Panc1 (cell line): ENCODE measurements at places on chromosomes 3 and 15. TPM values are rescaled to one million over a fixed set of nuclear protein-coding genes. Genes with fewer than 3 reads are reported as not detected.

- H3K27ac ChIP-seq: peak overlapping the region; percentile 89
- no peak for DNase-seq
- H3K36me3 ChIP-seq: peaks cover 6% of the 10 kb centered on the region
- peaks cover 45% of the 10 kb centered on the region for H3K4me1 ChIP-seq
- no peaks in the 10 kb centered on the region for H3K27me3 ChIP-seq
Measured at GRCh38 chr15:70097063-70097320, 725 bp downstream of the TLE3 start.

DNA sequence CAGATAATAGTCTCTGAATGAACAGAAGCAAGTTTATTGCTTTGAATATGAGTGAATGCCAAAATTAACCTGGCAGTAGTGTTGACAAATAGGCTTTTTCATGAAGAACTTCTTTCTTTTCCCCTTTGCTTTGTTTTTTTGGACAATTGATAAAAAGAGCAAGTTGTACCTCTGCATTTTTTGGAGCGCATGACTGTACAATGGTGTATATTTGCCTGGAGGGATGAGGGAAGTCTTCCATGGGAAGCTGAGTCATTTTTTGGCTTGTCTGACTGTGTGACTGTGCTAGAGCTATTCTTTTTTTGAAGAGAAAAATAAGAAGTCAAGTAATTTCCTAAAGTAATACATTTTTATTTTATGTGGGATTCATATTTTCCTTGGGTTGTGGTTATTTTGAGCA is 186.9 kb downstream of the KLHL25 start:
- H3K36me3 ChIP-seq: no peaks in the 10 kb centered on the region
- peak; percentile 43 for DNase-seq
- H3K4me3 ChIP-seq: no peak overlapping the region

- H3K36me3 ChIP-seq: no peaks in the 10 kb centered on the region
- DNase-seq: no peak
- no peaks in the 10 kb centered on the region for H3K4me1 ChIP-seq
Measured at GRCh38 chr3:169563775-169564059, 99.8 kb downstream of the MECOM start.

- DNase-seq: no peak
- no peaks in the 10 kb centered on the region for H3K27me3 ChIP-seq
- H3K4me3 ChIP-seq: no peak overlapping the region
- no peaks in the 10 kb centered on the region for H3K36me3 ChIP-seq
- no peaks in the 10 kb centered on the region for H3K4me1 ChIP-seq
- H3K27ac ChIP-seq: no peak overlapping the region
Measured at GRCh38 chr15:35784745-35785144, 238.8 kb upstream of the DPH6 start.

DNA sequence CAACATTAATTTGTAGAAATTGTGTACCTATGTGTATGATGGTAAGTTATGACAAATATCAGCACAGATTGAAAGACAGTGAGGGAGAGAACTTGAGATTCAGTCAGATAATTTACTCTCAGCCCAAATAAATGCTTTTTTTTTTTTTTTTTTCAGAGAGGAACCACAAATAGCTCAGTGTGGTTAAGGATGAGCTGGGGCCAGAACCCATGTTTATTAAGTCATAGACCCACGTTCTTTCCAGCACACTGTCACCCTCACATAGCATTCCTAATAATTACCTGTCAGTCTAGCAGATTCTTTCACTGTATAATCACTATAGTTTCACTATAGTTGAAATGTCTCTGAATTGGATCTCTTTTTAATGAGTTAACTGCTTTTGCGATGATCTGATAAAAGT is 246.1 kb downstream of the ZIC1 start:
- H3K36me3 ChIP-seq: no peaks in the 10 kb centered on the region
- no peaks in the 10 kb centered on the region for H3K27me3 ChIP-seq
- no peak overlapping the region for H3K4me3 ChIP-seq
- no peaks in the 10 kb centered on the region for H3K4me1 ChIP-seq

GRCh38 chr3:4828279-4829030 is 150.8 kb upstream of the BHLHE40 start:
- H3K27me3 ChIP-seq: no peaks in the 10 kb centered on the region
- no peaks in the 10 kb centered on the region; the same call in 1 of the 2 replicates for H3K36me3 ChIP-seq
- DNase-seq: no peak

DNA sequence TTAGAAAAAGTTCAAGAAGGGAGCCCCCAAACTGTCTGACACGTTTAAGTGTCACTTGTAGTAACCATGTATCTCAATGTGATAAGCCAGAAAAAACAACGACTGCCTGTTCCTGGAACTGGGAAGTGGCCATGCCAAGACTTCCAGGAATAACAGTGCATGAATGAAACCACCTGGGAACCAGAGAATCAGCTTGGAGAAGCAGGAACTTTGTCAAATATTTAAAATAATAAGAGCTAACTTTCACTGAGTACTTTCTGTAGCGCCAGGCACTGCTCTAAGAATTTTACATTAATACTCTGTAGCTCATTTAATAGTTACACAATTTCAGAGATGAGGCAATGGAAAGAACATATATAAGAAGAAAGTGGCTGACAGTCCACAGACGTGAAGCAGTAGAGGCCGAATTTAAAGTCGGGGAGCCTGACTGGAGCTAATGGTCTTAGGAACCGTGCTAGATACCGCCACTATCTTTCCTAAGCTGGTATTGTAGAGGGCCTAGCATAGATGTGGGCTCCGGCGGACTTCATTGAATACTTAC is 876 bp downstream of the PLSCR1 start:
- H3K36me3 ChIP-seq: no peaks in the 10 kb centered on the region
- no peaks in the 10 kb centered on the region for H3K27me3 ChIP-seq
- peak overlapping the region; percentile 93 for H3K27ac ChIP-seq

- no peak overlapping the region for H3K27ac ChIP-seq
- no peaks in the 10 kb centered on the region for H3K36me3 ChIP-seq
- no peaks in the 10 kb centered on the region for H3K4me1 ChIP-seq
- H3K27me3 ChIP-seq: no peaks in the 10 kb centered on the region
Measured at GRCh38 chr3:95923496-95924210, 890.7 kb upstream of the EPHA6 start.

- no peaks in the 10 kb centered on the region for H3K4me1 ChIP-seq
- no peak overlapping the region for H3K4me3 ChIP-seq
- no peak for DNase-seq
- peaks cover 1% of the 10 kb centered on the region for H3K27me3 ChIP-seq
Measured at GRCh38 chr3:40382617-40382979, 4.4 kb upstream of the ENTPD3 start.

DNA sequence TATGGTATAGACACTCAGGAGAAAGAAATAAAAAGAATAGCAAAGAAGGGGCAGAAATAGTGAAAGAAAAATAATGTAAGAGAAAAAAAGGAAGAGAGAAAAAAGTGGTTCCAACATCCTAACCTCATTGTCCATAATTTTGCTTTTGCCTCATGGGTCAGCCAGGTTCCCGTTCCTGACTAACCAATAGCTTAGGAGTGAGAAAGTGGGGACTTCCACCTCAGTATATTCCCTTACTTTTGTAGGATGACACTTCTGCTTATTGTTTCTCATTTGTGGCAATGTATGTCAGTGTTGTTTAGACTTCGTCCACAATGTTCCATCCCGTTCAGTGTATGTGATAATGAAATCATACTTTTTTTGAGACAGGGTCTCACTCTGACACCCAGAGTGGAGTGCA is 9.3 kb upstream of the SLC12A8 start:
- no peaks in the 10 kb centered on the region for H3K36me3 ChIP-seq
- no peaks in the 10 kb centered on the region for H3K4me1 ChIP-seq
- no peaks in the 10 kb centered on the region for H3K27me3 ChIP-seq
- no peak for DNase-seq
- H3K4me3 ChIP-seq: no peak overlapping the region
- no peak overlapping the region for H3K27ac ChIP-seq

GRCh38 chr15:51907136-51907862 is 64.3 kb downstream of the LEO1 start:
- H3K4me1 ChIP-seq: peaks cover 11% of the 10 kb centered on the region; the same call in 1 of the 2 replicates
- peaks cover 4% of the 10 kb centered on the region; the same call in 1 of the 2 replicates for H3K36me3 ChIP-seq
- H3K4me3 ChIP-seq: no peak overlapping the region
- H3K27me3 ChIP-seq: no peaks in the 10 kb centered on the region

DNA sequence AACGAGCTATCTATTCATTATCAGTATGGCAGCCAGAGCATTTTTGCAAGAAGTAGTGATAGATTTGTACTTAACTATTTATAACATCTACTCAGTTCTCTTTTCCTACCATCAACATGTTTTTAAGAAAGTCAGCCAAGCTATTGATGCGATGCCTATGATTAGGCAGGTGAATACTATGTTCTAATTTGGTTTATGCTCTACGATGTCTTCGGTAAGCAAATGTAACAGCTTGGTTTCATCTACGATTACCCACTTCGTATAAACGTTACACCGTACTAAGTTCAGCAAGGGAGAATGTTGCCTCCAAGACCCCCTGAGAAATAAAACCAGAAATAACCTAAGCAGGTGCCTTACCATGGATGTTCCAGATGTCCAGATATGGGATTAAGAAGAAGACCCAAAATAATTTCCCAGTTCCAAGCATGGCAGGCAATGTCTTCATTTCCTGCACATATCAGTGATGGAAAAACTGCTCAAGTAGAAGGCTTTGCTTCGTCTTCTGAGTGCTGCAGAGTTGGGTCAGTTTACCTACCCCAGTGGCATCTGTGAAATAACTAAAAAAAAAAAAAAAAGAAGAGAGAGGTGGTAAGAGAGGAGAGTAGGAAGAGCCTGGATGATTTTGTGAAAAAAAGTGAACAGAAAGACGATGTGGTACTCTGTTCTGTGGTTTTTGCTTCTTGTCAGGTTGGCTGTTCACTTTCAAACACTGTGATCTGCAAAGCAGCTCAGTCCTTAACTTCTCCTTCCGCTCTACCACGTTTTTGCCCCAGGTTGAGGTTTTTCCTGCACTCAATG is at the start of gene BTLA:
Gene BTLA (minus strand): TSS at position 559 of the 798 bp plus-strand sequence. CDS start 114 bp downstream, at position 445.
- DNase-seq: no peak
- no peaks in the 10 kb centered on the region; the same call in 1 of the 2 replicates for H3K27me3 ChIP-seq
- no peak within 1 kb of the TSS for H3K4me3 ChIP-seq

DNA sequence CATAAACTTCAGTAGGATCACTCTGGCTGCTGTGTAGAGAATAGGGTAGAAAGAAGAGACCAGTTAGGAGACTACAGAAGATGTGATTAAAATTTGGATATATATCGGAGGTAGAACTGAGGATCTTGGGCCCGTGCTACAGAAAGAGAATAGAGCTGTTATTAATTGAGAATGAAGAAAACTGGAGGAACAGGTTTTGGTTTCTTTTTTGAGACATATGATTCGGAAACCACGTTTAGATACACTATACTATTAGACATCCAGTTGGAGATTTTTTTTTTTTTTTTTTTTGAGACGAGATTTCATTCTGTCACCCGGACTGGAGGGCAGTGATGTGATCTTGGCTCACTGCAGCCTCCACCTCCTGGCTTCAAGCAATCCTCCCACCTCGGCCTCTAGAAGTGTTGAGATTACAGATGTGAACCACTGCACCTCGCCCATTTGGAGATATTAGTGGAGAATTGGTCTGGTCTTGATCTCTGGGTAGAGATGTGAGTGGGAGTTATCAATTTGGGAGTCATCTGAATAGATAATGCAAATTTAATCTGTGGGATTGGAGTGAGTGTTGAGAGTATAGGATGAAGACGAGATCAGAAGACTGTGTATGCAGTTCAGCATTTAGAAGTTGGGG is 50.9 kb downstream of the TCF12 start:
- H3K4me1 ChIP-seq: peaks cover 29% of the 10 kb centered on the region
- no peaks in the 10 kb centered on the region for H3K36me3 ChIP-seq
- H3K4me3 ChIP-seq: no peak overlapping the region
- DNase-seq: no peak
- H3K27ac ChIP-seq: no peak overlapping the region

DNA sequence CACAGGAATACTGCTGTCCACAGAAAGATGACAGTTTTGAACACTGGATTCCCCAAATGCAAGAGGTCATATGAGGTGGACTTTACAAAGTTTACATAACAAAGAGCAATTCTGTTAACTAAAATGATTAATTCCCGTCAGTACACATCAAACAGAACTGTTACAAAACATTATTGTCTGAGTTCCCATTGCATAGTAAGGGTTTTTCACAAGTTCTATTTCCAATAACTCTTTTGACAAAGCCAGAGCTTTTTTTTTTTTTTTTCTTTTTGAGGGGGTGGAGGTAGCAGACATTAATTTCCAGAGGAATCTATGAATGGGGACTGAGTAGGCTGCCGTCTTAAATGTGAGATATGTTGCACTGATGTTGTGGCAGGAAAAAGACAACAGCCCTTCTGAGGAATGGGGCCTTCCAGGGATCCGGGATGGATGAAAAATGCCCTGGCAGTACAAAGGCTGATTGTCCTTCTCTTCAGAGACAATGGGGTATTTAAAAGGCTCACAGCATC is 178.1 kb upstream of the KBTBD8 start:
- DNase-seq: no peak
- H3K27me3 ChIP-seq: no peaks in the 10 kb centered on the region
- H3K4me1 ChIP-seq: no peaks in the 10 kb centered on the region
- H3K36me3 ChIP-seq: no peaks in the 10 kb centered on the region
- H3K4me3 ChIP-seq: no peak overlapping the region

- no peak overlapping the region for H3K27ac ChIP-seq
- DNase-seq: no peak
- no peaks in the 10 kb centered on the region for H3K4me1 ChIP-seq
- H3K36me3 ChIP-seq: no peaks in the 10 kb centered on the region
- no peaks in the 10 kb centered on the region for H3K27me3 ChIP-seq
- no peak overlapping the region for H3K4me3 ChIP-seq
Measured at GRCh38 chr3:61903931-61904657, 342.7 kb downstream of the PTPRG start.

GRCh38 chr3:13548696-13549622 is at the start of gene FBLN2:
Gene FBLN2, plus strand, starts transcription at chr3:13549125. Its CDS starts 21,231 bp downstream, at chr3:13570356.
- no peaks in the 10 kb centered on the region for H3K27me3 ChIP-seq
- no peak for DNase-seq
- no peak within 1 kb of the TSS for H3K4me3 ChIP-seq
- H3K36me3 ChIP-seq: no peaks in the 10 kb centered on the region

DNA sequence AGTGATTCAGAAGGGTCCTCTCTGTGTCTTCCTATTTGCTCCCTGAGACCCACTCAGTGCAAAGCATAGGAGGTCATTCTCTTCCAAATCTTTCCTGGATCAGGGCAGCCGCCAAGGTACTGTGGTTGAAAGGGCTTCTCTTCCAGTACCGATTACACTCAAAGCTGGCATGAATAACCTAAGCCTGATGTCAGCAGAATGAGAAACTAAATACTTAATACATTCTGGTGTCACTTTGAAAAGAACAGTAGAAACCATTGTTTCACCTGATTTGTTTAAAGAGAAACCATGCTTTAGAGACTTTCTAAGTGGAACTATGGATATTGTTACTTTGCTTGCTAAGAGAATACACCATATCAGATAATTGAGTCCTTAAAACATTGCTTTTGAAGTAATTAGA is 50.2 kb downstream of the PDHB start:
- no peak overlapping the region for H3K4me3 ChIP-seq
- H3K27ac ChIP-seq: peak overlapping the region; percentile 73
- H3K36me3 ChIP-seq: no peaks in the 10 kb centered on the region
- H3K4me1 ChIP-seq: peaks cover 20% of the 10 kb centered on the region
- no peaks in the 10 kb centered on the region for H3K27me3 ChIP-seq
- no peak for DNase-seq

- no peak overlapping the region for H3K27ac ChIP-seq
- no peaks in the 10 kb centered on the region for H3K27me3 ChIP-seq
- H3K36me3 ChIP-seq: no peaks in the 10 kb centered on the region
- H3K4me1 ChIP-seq: no peaks in the 10 kb centered on the region
- H3K4me3 ChIP-seq: no peak overlapping the region
- DNase-seq: no peak
Measured at GRCh38 chr3:24907106-24907505, 412.5 kb upstream of the THRB start.

Gene CP
- 5.8 TPM for total RNA-seq

Gene ANKRD34C
- total RNA-seq: not detected

Gene SEMA3F
- 69.6 TPM for total RNA-seq

Gene GOLGA6L9
- total RNA-seq: 5.8 TPM

Gene LEKR1
- not detected for total RNA-seq

Gene ACTC1
- not detected for total RNA-seq

Gene RTP1
- total RNA-seq: not detected

Gene ACP3
- not detected for total RNA-seq

Gene PSTPIP1
- 0.46 TPM for total RNA-seq

Gene KLHL40
- total RNA-seq: not detected

Gene IQCH
- total RNA-seq: 3.9 TPM

Gene SETD2
- total RNA-seq: 32.6 TPM
